ENCODE measurements at places on chromosomes 2 and 18.

- no peak for DNase-seq
Measured at GRCh38 chr18:13549880-13550232, 176.5 kb downstream of the FAM210A start.

GRCh38 chr2:8575038-8575833 lies 106.6 kb upstream of the ID2 start:
- no peak for DNase-seq

DNA sequence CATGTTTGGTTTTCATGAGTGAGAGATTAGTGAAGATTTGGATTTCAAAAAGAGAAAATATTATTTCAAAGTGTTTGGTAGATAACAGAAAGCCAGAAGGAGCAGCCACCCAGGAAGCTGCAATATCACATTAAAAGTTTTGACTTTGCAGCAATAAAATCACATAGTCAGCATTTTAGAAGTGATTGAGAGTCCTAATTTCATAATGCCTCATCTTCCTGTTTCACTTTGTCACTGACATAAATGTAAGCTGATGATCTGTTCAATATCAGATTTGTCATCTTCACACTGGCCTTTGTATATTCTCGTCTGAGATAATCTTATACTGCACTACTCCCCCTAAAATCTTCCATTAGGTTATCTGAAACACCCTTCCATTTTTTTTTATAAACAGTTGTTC lies 690.5 kb downstream of the ADCYAP1 start:
- no peak for DNase-seq

- no peak for DNase-seq
Measured at GRCh38 chr18:77632758-77633157, 383.1 kb downstream of the GALR1 start.

DNA sequence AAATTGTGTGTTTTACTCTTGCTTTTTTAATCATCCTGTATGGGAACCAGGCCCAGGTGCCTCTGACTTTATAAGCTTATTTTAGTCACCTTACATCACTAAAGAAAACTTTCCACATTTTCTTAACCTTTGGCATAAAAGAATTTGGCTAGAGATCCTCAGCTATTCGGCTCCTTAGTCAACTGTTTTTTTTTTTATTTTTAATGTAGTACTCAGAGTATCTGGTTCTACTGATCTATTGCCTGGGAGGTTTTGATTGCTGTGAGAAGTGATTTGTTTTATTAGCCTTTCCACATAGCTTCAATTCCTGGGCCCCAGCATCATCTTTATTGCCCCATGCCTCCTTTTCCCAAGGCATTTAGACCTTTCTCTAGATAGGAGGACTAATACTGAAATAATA lies 121.0 kb downstream of the MYO1B start:
- no peak for DNase-seq

DNA sequence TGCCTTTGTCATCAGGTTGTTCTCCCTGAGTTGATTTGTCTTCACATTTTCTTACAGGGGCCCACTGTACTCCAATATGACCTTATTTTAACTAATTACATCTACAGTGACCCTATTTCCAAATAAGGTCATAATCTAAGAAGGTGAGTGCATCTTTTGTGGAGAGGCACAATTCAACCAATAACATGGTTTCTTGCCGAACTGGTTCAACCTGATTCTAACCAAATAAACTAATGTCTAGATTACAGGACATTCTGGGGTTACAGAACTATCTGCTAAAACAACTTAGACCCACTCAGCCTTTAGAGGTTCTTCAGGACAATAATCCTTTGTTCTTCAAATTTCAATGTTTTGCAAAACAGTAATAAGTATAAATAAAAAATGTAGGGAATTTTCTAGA lies 496.5 kb upstream of the SOX11 start:
- no peak for DNase-seq

- DNase-seq = no peak
Measured at GRCh38 chr2:70463997-70464396, 89.6 kb downstream of the TGFA start.

DNA sequence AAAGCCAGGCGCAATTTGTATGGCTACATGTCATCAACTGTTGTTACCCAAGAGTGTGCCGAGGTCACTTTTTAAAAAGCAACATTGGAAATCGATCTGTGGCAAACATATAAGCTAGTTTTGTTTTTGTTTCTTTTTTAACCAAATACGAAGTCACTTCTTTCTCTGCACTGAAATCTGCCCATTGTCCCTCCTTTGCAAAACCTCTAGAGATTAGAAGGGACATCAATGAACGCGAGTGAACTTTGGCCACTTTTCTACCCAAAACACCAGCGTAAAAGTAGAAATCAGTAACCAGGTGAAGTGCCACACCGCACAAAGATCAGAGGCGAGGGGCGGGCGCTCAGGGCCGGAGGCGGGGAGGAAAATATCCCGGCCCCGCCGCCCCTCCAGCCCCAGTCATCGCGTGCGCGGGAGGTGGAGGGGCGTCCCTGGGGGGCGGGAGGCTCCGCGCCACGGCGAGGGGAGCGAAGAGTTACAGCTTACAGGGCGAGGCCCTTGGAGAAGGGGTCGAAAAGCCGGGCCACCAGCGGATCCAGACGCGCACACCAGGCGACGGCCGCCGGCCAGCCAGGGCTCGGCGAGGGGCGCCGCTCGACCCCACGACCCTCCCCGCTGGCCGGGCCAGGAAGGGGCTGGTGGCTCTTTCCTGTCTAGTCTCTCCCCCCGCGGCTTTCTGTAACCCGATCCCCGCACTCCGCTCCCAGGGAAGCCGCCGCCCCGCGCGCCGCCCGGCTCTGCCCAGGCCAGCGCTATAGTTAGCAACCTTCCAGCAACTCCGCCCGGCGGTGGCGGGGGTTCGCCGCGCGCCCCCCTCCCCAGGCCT lies 993 bp downstream of the RBMS1 start:
- no peak for DNase-seq

DNA sequence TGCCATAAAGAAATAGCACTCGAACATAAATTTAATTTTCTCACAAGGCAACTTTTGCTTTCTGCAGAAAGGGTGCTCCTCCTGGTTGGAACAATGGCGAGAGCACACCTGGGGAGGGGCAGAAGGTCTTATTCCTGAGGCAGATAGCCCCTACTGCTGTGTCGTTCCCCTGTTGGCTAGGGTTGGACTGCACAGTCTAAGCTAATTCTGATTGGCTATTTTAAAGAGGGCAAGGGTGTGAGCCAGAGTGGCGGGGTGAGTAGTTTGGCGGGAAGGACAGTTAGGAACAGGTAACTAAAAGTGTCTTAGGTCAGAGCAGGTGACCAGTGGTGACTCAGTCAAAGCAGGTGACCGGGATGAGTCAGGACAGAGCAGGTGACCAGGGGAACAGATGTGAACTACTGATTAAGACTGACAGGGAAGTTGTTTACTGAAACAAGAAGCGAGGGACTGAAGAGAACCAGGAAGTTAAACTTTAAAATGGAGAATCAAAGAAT lies 49.7 kb upstream of the AGAP1 start:
- no peak for DNase-seq

- no peak for DNase-seq
Measured at GRCh38 chr2:39225567-39225966, 18.2 kb downstream of the CDKL4 start.

GRCh38 chr2:157940024-157940423 lies 63.9 kb upstream of the ACVR1 start:
- DNase-seq = no peak

DNA sequence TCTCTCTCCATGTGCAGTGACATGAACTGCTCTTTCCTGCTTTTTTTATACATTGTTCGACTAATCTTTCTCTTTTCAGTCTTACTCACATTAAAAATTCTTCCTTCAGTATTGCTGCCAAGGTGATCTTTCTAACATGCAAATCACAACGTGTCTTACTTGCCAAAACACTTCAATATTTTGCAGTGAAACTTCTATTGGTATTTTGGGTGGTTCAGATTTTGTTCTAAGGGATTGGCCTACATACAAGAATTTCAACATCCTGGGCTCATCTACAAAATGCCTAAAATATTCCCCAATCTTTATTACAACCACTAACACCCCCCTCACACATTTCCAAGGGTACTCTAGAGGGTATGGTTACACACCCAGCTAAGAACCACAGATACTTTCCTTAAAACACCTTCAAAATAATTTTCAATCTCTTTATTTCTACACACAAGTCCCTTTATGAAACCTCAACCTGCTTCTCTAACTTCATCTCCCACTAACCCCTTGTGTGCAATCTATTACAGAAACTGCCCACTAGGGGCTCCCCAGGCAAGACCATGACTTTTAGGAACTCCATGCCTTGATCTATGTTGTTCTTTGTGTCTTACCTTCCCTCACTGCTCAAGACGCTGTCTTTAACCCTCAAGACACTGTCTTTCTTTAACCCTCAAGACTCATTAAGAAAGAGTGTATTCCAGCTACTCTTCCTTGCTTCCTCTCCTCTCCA lies 50.9 kb downstream of the COL3A1 start:
- no peak for DNase-seq

- DNase-seq = no peak
Measured at GRCh38 chr18:75291460-75291859, 80.9 kb downstream of the TSHZ1 start.

DNA sequence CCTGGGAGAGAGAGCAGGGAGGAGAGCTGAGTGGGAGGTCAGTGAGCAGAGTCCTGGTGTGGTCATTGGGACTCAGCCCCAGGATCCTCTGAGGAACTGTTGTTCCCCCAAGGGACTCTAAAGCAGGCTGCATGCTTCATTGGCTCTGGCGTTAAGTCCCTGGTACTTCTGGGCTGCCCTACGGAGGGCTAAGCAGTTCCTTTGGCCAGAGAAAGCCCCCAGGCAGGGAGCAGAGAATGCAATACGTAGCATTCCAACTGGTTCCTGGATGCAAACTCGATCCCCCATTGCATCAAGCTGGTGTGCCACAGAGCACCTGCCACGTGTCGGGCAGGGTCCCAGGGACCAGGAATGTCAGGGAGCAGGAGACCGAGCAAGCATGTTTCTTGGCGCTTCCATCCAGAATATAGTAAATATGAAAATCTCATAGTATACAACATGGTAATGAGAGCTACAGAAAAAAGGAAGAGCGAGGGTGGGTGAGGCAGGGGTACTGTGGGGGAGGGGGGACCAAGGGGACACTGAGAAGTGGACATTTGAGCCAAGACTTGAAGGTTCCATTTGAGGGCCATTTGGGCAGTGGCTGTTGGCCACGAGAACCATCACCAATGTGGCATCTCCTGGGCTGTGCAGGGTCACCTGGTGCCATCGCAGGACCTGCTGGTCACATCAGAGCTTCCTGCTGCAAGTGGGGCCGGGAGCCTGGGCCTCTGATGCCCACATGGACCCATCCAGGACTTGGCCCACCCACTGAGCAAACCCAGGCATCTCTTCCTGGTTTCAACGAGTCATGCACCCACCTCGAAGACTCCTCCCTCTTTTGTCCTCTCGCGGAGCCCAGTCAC lies 160.4 kb downstream of the ASB1 start:
- DNase-seq = no peak

Measured in midbrain (tissue), 1 donor.